ENCODE measurements at places on chromosomes 1 and 21. TPM values are rescaled to one million over a fixed set of nuclear protein-coding genes. Genes with fewer than 3 reads are reported as not detected.

The VANGL1 gene
- total RNA-seq: 0.30 TPM

The UMODL1 gene
- total RNA-seq: 0.36 TPM

- no peak for DNase-seq
Observed at GRCh38 chr1:88647249-88647645, 36.8 kb upstream of the PKN2 start.

The GCSAML gene
- not detected for total RNA-seq

GRCh38 chr1:151372058-151372934 is at the start of gene SELENBP1:
SELENBP1 (minus strand) TSS chr1:151372705; CDS start chr1:151372641, 64 bp downstream.
- DNase-seq: no peak

The B3GALT2 gene
- total RNA-seq: 0.07 TPM

Data from B cell (primary cell).